ENCODE measurements at places on chromosomes 1 and 21. TPM values are rescaled to one million over a fixed set of nuclear protein-coding genes. Genes with fewer than 3 reads are reported as not detected.

The DAB1 gene
- total RNA-seq, result not detected

The TMPRSS2 gene
- total RNA-seq, result 516 TPM

The WLS gene
- 106 TPM for total RNA-seq

The AMIGO1 gene
- 0.60 TPM for total RNA-seq

The NBPF6 gene
- total RNA-seq, result not detected

The HEYL gene
- total RNA-seq, result 1.2 TPM

The ZNF695 gene
- total RNA-seq, result 0.27 TPM

The TNFRSF1B gene
- 17.3 TPM for total RNA-seq

The TAS1R3 gene
- not detected for total RNA-seq

The IQCC gene
- 1.9 TPM for total RNA-seq

The OR2T3 gene
- total RNA-seq, result not detected

The TUT4 gene
- 34.8 TPM for total RNA-seq

The KRTAP13-2 gene
- not detected for total RNA-seq

GRCh38 chr1:100292711-100293110, 26.7 kb downstream of the RTCA start:
- DNase-seq, result no peak

DNA sequence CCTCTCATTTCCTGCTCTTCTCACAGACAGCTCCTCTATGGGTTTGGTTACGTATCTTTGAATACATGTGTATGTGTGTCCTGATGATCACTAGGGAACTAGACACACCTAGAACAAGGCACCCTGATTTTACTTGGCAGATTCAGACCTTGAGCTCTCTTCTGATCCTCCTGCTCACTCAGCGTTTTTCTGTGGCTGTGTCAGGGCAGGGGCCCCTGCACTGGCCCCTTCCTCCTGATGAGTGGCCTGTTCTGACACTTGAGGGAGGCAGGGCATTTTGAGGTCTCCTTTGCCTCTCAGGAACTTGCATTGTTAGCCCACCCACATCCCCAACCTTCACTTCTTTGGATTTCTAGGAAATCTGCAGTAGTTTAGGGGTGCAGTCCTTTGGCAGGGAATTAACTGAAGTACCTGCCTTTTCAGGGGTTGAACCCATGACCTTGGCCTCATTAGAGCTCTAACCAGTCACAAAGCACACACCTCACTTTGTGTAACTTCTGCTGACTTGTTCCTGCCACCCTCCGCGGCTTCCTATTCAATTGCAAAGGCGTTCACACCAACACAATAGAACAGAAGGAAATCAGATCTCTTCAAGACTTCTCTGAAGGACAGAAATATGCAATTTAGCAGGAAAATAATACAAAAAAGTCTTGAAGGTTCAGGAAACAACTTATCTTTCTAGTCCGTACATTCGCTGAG, 8.8 kb downstream of the SMYD2 start:
- DNase-seq, result no peak

DNA sequence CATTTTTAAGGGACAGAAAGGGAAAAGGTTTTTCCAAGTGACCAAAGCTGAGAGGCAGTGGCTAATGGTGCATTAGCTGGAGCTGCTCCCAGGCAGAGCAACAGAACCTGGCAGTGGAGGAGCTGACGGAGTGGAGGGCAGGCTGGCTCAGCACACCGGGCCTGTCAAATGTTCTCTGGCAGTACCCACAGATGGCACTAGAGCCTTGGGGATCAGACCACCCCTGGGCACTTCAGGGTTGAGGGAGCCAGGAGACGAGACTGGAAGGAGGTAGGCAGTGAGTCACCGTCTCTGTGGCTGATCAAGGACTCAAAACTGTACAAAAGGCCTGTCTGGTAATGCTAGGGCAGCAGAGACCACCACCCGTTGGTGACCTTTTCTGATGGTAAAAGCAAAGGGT, 121.7 kb upstream of the KIAA0040 start:
- no peak for DNase-seq

GRCh38 chr1:234875953-234876855, 252.4 kb downstream of the TOMM20 start:
- peak; percentile 56 for DNase-seq

- no peak for DNase-seq
These were observed 1119.5 kb upstream of the TMPRSS15 start for GRCh38 chr21:19523061-19523460.

DNA sequence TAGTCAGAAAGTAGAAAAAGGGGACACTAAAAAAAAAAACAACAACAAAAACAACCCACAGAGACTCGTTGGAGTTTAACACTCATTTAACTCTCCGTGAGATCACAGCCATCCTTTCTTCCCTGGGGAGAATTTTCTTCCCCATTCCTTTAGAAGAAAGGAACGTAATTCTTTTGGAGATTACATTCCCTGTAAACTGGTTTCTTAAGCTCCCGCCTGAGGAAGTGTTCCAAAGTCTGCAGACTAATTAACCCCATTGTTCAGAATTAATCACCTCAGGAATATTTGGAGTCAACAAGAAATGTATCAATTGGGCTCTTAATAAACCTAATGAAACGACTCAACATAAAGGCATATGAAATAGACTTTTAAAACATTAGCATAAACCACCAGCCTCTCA, 228.2 kb upstream of the CSF3R start:
- DNase-seq, result no peak

- no peak for DNase-seq
These were observed 53.4 kb downstream of the WLS start for GRCh38 chr1:68178821-68179490.

DNA sequence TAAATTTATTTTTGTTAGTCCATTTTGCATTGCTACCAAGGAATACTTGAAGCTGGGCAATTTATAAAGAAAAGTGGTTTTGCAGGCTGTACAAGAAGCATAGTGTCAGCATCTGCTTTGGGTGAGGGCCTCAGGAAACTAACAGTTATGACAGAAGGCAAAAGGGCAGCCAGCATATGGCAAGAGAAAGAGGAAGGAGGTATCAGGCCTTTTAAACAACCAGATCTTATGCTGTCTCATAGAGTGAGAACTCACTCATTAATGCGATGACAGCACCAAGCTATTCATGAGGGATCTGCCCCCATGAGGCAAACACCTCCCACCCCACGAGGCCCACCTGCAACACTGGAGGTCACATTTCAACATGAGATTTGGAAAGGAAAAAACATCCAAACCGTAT, 898.4 kb downstream of the KCNT2 start:
- no peak for DNase-seq

GRCh38 chr21:42117229-42117966, 46.3 kb downstream of the UMODL1 start:
- DNase-seq, result peak; percentile 87

GRCh38 chr1:3462356-3463012, 8.0 kb downstream of the ARHGEF16 start:
- no peak for DNase-seq

DNA sequence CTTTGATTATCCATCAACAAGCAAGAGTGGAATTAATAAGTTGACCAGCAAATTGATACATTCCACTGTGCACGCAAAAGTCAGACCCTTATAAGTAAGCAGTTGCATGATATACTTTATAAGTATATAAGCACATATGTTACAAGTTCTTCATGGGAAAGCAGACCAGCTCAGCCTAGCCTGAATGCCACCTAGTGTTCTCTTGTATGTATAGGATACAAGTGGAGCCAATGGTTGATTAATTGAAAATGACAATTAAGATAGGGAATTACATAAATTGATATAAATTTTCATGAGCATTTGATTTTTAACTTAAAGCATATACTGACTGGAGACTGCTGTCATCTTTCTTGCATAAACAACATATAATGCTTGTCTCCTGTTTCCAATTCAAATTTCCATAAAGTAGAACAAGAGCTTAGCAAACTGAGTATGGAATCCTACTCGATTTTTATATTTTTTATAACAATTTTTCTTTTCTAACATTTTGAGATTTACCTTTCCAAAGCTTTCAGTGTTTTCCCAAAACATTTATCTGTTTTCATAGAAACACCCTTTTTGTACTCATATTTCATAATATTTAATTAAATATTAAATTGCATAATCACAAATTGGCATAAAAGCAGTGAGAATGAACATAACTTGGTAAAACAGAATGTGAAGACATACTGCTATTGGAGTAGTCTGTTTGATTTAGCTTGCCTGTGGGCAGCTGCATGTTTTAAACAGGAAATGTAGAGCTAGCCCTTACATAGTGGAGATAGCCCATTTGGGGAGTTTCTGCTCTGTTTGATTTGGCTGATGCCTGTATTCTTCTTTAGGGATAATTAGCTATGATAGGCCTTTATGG, 62.8 kb downstream of the MAGI3 start:
- DNase-seq, result peak; percentile 14

DNA sequence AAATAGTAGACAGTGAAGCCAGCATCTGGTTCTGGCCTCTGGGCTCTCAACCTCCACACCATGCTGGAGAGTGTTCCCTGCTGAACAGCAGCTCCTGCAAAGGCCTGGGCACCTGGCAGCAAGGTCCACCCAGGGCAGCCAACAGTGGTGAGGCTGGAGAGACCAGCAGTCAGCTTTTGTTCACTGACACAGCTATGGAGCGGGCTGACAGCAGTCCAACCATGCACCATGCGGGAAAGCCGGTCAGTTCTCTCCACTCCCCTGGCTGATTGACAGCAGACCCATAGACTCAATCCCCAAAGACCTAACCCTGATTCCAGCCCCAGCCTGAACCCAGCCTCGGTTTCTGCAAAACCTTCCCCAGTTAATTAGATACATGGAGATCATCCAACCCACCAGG, 49.0 kb downstream of the KLHDC7A start:
- no peak for DNase-seq

DNA sequence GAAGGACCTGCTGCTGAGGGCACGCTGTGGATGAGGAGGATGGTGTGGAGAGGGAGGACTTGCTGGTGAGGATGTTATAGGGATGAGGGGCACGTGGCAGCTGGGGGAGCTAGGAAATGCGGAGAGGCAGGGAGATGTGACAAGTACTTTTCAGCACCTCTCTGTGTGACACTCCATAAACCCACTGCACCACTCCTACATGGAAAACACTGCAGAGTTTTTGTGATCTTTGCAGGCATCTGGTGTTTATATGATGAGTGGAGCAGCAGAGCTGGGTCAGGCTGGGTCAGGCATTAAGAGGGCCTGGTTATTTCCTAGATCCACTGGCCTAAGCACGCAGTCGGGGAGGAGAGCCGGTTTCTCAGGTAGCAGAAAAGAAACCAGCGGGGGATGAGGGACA, 167.3 kb upstream of the COA6 start:
- DNase-seq, result no peak

- peak; percentile 52 for DNase-seq
These were observed 911 bp downstream of the GNB1 start for GRCh38 chr1:1889847-1890505.

DNA sequence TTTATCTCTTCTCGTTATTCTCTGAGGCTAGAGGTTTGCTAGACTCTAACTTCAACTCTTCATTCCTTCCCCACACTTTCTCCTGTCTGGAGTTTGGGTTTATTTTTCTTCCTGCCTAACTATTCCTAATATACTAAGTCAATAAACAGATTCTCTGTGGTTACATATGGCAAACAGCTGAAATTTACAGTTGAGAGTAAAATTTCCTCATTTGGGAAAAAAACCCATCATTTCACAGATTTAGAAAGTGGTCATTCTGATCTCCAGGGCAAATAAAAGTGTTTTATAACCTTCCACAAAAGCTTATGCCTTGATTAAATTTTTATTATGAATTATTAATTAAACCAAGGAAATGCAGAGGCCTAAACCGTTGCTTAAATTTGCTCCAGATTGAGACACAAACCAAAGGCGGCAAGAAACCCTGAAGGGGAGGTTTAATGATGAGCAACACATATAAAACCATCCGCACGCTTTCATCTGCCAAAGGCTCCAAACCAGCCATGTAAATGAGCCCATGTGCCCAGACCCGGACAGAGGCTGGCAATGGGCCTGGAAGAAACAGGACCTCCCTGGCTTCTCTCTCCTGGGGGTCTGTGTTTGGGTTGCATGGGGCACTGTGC, 201.7 kb upstream of the LMO4 start:
- DNase-seq, result no peak

DNA sequence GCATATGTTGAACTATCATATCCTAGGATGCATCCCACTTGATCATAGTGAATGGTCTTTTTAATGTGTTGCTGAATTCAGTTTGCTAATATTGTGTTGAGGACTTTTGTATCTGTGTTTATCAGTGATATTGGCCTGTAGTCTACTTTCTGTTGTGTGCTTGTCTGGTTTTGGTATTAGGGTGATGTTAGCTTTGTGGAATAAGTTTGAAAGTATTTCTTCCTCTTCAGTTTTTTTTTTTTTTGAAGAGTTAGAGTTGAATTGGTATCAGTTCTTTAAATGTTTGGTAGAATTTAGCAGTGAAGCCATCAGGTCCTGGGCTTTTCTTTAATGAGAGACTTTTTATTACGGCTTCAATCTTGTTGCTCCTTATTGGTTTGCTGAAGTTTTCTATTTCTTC, 162.3 kb downstream of the VAV3 start:
- DNase-seq, result no peak

DNA sequence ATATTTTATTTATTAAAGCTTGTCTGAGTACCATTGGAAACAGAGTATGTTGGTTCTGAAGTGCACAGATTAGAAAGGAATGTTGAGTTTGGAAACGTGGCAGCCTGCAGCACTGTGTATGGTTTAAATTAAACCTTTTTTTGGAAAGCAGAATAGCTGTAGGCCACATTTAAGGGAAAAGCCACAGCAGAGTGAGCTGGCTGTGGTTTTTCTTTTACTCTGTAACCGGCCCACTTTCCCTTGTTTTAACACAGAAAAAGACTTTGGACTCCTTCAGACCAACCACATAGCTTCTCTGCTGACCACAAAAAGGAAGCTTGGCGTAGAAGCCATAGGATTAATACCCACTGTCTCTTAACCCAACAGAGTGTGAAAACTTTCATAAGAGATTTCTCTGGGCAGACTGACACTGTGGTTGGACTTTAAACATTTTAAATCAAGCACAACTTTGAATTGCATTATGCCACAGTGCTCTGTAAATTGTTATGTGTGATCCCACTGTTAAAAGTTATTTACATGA, 75.2 kb downstream of the NFIA start:
- no peak for DNase-seq

GRCh38 chr1:22142315-22143064, 407 bp downstream of the WNT4 start:
- peak; percentile 28 for DNase-seq

- no peak for DNase-seq
These were observed 453.1 kb upstream of the ZRANB2 start for GRCh38 chr1:71533950-71534349.

- DNase-seq, result no peak
These were observed 74.0 kb downstream of the SYT6 start for GRCh38 chr1:114079596-114080190.

DNA sequence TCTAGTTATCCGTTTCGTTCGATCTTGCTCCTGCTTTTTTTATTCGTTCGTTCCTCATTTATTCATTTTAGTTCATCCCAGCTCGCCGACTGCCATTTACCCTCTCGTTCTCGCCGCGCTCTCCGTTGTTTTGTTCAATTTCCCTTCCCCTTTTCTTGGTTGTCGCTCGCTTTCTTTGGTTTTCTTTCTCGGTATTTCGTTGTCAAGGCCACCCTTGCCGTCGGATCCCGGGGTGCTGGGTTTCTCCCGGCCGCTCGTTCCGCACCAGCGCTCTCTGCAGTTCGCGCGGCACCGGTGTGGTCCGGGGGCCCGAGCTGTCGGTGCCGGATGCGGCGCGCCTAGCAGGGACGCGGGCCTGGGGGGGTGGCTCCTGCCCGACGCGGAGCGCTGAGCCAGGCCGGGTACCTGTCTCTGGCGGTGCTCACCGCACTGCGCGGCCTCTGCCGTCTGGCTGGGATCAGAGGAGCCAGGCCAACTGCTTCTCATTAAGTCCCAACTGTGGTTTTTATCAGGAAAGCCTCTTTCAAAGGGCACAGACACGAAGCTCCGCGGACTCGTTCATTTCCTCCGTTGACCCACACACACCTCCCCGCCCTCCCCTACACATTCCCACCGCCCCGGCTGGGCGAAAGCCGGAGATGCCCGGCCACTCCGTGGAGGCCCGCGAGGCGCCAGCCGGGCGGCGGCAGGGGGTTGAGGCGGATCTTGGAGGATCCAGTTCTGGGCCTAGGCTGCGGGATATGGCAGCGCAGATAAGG, 1.6 kb downstream of the ALX3 start:
- no peak for DNase-seq
